ENCODE measurements at places on chromosomes 16 and 17.

GRCh38 chr16:85676466-85676865 is 12.3 kb downstream of the GINS2 start:
- DNase-seq, result no peak

GRCh38 chr17:83176623-83177583 is 97.5 kb downstream of the METRNL start:
- no peak for DNase-seq

GRCh38 chr16:88515371-88515770 is 54.8 kb upstream of the ZC3H18 start:
- no peak for DNase-seq

DNA sequence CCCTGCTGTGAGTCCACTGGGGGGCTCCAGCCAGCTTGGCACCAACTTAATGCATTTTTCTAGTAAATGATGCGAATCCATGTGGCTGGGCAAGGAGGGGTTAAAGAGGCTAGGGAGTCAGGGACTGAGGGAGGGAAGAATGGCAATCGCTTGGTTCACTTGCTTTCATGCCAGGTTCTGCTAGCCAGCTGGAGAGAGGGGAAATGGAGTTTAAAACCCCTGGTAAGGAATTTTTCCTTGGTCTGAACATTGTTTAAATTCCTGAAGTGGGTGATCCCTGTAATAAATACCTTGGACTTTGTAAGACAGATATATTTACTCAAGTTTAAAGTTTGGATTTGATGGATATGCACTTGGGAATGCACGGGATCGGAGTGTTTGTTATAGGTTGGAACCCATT is 22.8 kb downstream of the ANKFN1 start:
- DNase-seq, result no peak

- no peak for DNase-seq
These were observed 44.5 kb downstream of the MEAK7 start for GRCh38 chr16:84459941-84460405.

GRCh38 chr17:9671559-9671958 is 26.2 kb downstream of the USP43 start:
- DNase-seq, result no peak

GRCh38 chr16:68607443-68607842 is 37.7 kb upstream of the CDH3 start:
- DNase-seq, result no peak

GRCh38 chr17:80852476-80853015 is 139.1 kb upstream of the CHMP6 start:
- no peak for DNase-seq

GRCh38 chr17:40750391-40750790 is 4.7 kb downstream of the KRT25 start:
- DNase-seq, result no peak

DNA sequence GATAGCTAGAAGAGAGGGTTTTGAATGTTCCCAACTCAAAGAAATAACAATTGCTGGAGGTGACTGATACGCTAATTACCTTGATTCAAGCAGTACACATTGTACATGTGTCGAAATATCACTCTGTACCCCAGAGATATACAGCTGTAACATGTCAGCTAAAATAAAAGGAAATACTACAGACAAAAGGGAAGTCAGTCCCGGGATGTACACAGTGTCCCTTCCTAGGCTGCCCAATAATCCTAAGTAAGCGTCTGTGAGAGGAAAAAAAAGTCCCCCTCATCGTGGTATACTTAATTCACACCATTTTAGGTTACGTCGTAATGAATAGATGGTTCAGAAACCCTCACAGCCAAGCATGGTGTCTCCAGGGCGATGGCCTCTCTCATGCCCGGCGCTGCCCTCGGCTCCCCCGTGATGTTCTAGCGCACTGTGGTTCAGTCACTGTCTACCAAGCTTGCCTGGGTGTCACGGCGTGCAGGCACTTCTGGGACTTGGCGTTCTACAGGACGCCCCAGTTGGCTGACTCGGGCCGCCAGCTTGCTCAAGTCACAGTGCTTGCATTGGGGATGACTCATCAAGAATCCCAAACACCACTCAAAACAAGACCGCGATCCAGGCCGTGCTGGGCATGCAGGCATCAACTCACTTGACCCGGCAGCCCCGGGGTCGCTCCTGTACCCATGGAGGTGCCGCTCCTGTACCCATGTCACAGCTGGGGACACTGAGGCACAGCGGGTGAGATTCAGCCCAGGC is 27.6 kb downstream of the CCDC40 start:
- no peak for DNase-seq

GRCh38 chr16:79950932-79951719 is 350.6 kb upstream of the MAF start:
- no peak for DNase-seq

Measured in stimulated activated CD4-positive, alpha-beta T cell treated with anti-CD3 and anti-CD28 coated beads, Interleukin-2, amount 100 ng/mL, for 4 hours (primary cell).